ENCODE measurements at places on chromosomes 7 and 10.

DNA sequence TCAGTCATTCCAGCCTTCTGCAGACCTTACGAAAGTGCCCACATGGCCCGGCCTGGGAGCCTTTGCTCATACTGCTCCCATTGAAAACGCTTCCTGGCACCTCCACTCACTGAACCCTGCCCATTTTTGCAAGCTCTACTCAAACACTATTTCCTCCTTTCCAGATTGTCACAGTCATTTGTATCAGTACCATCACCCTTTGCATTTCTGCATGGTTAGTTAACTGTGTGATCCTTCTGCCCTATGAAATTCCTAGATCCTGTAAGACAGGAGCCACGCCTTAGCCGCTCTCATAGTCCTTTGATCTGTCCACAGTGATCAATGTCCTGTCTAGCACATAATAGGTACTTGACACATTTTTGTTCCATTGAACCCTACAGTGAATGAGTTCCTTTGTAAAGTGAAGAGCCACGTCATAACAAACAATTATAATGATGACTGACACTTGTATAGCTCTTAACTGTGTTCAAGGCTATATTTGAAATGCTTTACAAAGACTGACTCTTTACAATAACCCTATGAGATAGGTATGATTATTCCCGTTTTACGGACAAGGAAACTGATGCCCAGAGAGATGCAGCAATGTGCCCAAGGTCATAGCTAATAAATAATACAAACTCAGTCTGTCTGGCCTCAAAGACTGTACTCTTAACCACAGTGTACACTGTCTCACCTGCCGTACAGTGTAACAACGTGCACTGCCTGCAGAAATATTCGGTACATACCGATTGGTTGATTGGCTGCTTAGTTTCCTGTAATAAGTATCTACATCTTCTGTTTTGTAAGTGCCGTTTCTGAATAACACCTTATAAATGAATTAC lies 16.6 kb upstream of the ITIH2 start:
- DNase-seq = no peak

DNA sequence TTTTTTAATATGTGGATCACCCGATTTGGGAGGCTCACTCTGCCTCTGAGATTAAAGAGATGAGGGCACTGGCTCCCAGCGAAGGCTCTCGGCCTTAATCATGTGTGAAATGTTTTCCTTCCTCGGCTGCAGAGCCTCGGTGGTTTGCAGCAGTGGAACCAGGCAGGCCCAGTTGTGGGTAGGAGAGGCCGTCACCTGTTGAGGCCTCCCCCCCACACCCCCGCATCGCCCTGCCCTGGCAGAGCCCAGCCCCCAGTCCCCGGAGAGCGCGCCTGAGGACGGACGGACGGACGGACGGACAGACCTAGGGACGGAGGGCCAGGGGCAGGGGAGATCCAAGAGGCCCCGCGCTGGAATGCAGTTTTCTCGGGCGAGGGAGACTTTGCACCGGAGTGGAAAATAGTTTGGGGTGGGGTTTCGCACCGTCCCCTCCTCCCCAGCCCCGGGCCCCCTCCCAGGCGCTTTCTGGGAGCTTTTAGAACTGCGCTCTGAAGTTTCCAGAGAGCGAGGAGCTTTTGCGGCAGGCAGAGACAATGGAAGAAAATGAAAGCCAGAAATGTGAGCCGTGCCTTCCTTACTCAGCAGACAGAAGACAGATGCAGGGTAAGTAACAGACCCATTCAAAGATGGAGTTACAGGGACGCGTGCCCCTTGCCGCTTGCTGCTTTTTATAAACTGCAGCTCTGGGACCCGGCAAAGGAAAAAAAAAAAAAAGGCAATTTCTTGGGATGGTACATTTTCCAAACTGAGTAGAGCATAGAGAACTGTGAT lies at the start of gene KIAA1217:
TSS of gene KIAA1217 (plus strand) at position 478 of the 771 bp plus-strand sequence. CDS start at position 534, 56 bp downstream.
- DNase-seq = peak; percentile 39

DNA sequence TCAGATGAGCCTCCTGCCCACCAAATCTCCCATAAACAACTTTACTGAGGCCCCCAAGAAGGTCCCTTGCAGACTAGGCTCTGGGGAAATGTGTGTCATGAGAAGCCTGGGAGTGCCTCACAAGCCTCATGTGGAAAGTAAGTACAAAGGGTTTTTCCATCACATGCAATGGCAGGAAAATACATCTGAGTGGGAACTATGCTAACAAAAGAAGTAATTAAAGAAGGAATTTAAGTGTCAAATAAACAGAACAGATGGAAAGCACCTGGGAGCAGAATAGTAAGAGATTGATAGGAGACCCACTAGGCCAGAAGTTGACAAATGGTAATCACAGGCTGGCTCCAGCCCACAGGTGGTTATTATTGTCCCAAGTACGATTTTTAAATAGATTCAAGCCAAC lies 20.5 kb downstream of the GSAP start:
- DNase-seq = no peak

GRCh38 chr10:29828440-29828894 lies 193.7 kb upstream of the SVIL start:
- DNase-seq = no peak

DNA sequence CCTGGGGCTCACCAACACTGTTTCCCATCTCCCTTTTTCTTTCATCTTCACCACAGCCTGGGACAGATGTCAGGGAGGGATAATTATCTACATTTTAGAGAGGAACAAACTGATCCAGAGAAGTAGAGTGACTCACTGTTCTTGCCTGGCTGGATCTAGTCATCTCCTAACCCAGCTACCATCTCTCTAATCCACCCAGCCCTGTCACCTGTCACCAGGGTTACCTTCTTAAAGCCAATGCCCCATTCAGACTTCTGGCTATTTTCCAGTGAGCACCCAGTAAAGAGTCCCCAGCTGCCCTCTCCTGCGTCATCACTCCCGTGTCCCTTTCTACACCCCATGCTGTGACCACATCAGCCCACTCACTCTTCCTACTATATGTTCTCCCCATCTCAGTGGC lies 68.4 kb upstream of the DUSP5 start:
- no peak for DNase-seq

- no peak for DNase-seq
These were observed 4.2 kb downstream of the LRRC27 start for GRCh38 chr10:132336064-132336746.

DNA sequence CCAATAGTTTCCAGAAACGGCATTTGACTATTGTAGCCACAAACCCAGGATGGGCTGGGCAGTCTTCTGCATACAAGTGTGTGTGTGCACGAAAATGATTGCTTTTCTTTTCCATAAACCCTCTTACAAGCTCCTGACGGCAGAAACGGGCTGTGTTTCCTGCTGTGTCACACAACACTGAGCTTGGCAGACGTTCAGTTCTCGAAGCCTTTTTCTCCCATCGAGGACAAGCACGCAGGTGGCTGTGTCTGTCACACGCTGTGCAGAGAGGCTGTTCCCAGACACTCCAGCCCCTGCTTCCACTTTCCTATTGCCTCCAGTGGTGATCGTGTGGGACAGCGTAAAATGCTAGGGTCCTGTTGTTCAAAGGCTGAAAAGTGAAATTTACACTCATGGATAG lies 32.1 kb downstream of the RBAK start:
- DNase-seq = no peak

GRCh38 chr10:101567165-101568006 lies 20.7 kb downstream of the POLL start:
- DNase-seq = no peak

GRCh38 chr10:127458016-127458810 lies 90.9 kb upstream of the NPS start:
- DNase-seq = no peak

DNA sequence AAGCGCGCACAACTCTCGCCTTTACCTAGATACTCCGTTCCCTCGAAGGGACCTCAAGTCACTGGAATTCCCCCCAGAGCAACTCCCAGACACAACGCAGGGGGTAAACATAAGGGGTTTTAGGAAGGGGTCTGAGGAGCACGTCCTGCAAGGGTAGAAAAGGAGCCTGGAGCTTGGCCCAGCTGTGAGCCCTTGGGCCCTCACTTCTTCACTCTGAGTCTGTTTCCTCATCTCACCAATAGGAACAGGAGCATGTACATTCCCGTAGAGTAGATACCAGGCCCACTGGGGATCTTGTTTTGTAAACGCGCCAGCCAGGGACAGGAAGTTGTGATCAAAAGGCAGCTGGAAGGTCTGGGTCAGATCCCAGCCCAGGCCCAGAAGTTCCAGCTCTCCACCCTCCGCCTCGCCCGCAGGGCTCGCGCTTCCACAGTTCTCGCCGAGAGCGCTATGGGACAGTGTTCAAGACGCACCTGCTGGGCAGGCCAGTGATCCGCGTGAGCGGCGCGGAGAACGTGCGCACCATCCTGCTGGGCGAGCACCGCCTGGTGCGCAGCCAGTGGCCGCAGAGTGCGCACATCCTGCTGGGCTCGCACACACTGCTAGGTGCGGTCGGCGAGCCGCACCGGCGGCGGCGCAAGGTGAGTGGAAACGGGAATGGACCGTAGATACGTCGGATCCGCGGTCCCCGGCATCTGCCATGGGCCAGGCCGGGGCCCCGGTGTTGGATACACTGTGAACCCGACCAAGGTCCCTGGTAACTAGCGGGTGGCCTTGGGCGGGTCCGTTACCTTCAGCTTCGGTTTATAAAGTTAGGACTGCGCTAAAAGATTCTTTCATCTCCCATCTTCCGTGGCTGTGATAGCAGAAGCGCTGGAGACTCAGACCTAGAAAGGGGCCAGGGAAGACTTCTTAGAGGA lies 1.3 kb downstream of the CYP26C1 start:
- no peak for DNase-seq

GRCh38 chr7:76155938-76156337 lies 45.8 kb upstream of the SRRM3 start:
- no peak for DNase-seq

- no peak for DNase-seq
These were observed 9.0 kb upstream of the RSBN1L start for GRCh38 chr7:77687100-77687746.

DNA sequence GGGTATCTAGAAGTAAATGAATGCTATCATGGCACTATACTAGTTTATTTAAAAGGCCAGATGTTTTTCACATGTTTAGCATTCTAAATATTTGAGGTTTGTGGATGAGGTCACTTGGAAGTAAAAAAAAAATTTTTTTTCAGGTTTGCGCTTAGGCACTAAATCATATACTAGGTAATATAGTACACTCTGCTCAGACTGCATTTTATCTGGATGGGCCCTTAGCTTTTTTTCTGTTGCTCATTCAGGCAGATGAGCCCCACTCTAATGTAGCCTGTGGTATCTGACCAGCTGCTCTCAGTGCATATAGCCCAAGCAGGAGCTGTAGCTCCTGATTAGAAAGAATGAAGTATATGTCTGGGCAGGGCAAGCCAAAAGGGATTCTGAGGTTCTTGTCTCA lies 210.1 kb downstream of the AUTS2 start:
- no peak for DNase-seq

DNA sequence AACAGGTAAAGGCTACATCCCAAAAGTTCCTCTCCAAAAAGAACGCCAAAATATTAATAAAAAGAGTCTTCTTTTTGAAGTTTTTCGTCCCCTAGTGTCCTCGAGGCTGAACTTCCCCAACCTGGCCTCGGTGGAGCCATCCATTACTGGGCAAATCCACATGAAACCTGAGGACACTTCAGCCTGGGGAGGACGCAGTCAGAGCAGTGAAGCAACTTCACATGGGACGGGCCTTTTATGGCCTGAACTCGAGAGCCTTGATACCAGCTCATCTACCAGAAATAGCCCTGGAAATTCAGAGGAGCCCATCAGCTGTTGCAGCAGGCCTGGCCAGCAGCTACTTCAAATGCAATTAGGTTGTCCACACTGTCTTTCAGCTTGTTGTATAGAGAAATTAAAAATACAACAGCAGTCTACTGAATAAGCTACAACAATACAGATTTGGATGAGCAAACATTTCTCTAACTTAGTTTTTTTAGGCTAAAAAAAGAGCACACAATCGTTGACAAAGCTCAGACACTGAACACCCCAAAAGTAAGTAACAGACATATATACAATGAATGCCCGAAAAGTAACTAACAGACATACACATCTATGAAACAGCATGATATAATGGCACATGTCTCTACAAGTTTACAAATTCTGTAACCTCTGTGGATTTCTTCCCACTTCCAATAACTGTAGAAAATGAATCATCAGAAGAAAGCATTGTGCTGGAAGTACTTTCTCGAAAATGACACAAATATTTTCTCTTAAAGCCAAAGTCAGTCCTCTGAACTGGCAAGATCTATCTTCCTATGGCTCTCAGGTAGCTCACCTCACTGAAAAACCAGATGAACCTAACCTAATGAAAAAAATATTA lies at the start of gene SVIL:
TSS of gene SVIL (minus strand) at position 208 of the 862 bp plus-strand sequence. CDS start 79,913 bp downstream, outside the sequence.
- DNase-seq = peak; percentile 81

DNA sequence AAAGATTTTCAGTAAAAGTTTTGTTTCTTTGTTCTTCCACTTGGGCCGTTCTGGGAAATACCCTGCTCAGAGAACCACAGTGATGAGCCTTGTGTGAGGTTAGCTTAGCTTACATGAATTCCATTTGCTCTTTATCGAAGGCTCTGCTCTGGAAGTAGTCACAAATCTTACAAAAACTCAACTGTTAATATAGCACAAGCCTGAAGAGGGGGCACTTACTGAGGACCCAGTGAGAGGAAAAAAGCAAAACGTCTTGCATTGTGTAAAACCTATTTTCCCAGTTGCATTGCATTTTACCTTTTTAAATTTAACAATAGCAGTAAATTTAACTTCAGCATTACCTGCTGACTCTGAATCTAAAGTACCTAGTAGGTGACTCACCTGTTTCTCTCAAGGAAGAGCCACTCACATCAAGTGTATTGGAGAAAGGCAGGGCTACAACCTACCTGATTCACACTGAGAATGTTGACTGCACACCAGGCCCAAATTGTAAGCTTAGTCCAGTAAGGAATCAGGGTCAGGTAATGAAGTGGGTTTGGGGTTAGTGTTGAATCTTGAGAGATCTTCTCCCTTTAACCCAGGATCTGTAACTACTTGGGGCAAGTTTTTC lies 42.3 kb downstream of the PPP1R17 start:
- DNase-seq = no peak

DNA sequence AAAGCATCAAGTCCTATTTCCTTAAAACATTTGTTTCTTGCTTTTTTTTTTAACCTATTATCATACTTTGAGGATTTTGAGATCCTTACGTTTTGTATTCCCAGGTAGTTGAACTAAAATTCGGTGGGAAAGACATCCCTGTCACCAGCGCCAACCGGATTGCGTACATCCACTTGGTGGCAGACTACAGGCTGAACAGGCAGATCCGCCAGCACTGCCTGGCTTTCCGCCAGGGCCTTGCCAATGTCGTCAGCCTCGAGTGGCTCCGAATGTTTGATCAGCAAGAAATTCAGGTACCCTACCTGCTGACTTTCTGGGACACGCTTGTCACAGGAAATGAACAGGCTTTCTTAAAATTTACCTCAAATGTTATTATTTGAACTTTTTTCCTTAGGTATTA lies 83.0 kb upstream of the DNAJB6 start:
- DNase-seq = peak; percentile 57

GRCh38 chr10:75544993-75545706 lies 113.7 kb downstream of the LRMDA start:
- DNase-seq = no peak

DNA sequence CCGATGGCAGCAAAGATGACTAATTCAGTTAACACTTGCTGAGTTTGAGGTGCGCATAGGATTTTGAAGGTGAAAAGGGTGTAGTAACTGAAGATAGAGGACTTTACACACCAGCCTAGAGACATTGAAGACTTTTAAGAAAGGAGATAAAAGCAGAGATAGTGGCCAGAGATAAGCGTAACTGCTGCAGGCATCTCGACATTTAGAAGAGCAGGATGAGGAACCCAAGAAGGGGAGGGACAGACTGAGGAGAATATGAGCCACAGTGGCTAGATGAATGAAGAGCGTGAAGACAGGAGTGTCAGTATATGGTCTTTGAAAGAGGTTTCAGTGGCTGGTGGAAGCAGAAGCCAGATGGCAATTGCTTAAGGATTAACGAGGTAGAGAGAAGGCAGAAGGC lies 71.6 kb downstream of the CELF2 start:
- no peak for DNase-seq
